ENCODE measurements at places on chromosomes 12 and 14. TPM values are rescaled to one million over a fixed set of nuclear protein-coding genes. Genes with fewer than 3 reads are reported as not detected.

TEAD4 gene
- 50.8 TPM for total RNA-seq

ACOT2 gene
- total RNA-seq, result 47.5 TPM

LRRC43 gene
- total RNA-seq, result not detected

TMEM229B gene
- 0.24 TPM for total RNA-seq

GRIP1 gene
- total RNA-seq, result 3.3 TPM

FOXN4 gene
- 0.05 TPM for total RNA-seq

CHGA gene
- 0.91 TPM for total RNA-seq

PLCZ1 gene
- total RNA-seq, result not detected

PRH2 gene
- total RNA-seq, result not detected

HOXC6 gene
- 5.0 TPM for total RNA-seq

STYK1 gene
- 0.28 TPM for total RNA-seq

DAO gene
- not detected for total RNA-seq

GPR84 gene
- not detected for total RNA-seq

CDK4 gene
- total RNA-seq, result 248 TPM

PLA2G1B gene
- total RNA-seq, result not detected

NKX2-1 gene
- 0.04 TPM for total RNA-seq

RNF212B gene
- not detected for total RNA-seq

CELA1 gene
- not detected for total RNA-seq

ANKRD33 gene
- not detected for total RNA-seq

C12orf50 gene
- not detected for total RNA-seq

SYT1 gene
- 7.7 TPM for total RNA-seq

ADCK1 gene
- total RNA-seq, result 6.3 TPM

RD3L gene
- not detected for total RNA-seq

APOF gene
- total RNA-seq, result not detected

TMPRSS12 gene
- total RNA-seq, result not detected

KLRC4 gene
- total RNA-seq, result not detected

ACOT4 gene
- 2.1 TPM for total RNA-seq

TSPAN9 gene
- 21.4 TPM for total RNA-seq
